A549 treated with DMSO at 1 μM for 4 hours (cell line): ENCODE measurements at places on chromosomes 2 and 18. TPM values are rescaled to one million over a fixed set of nuclear protein-coding genes. Genes with fewer than 3 reads are reported as not detected.

The LYPD1 gene
- 15.1 to 20.5 TPM (median 18.2 TPM) in 5 replicates for total RNA-seq

The GALNT13 gene
- total RNA-seq, result 7.9 to 12.6 TPM (median 11.1 TPM) in 5 replicates

The DUSP19 gene
- 0.41 to 1.1 TPM (median 0.61 TPM) in 5 replicates for total RNA-seq

The FAM237A gene
- total RNA-seq, result not detected in 5 replicates

The RPL31 gene
- 1,630 to 2,339 TPM (median 2,173 TPM) in 5 replicates for total RNA-seq

The MALT1 gene
- total RNA-seq, result 11.1 to 15.2 TPM (median 13.6 TPM) in 5 replicates

The SOX11 gene
- not detected in 5 replicates for total RNA-seq

The CYP20A1 gene
- 8.1 to 10.7 TPM (median 9.2 TPM) in 5 replicates for total RNA-seq

The NPHP1 gene
- 7.2 to 9.0 TPM (median 8.3 TPM) in 5 replicates for total RNA-seq

The STPG4 gene
- not detected in 5 replicates for total RNA-seq

The CCDC178 gene
- total RNA-seq, result not detected in 5 replicates
